Activated CD8-positive, alpha-beta memory T cell treated with anti-CD3 and anti-CD28 coated beads, Interleukin-2, amount 50 U/mL, for 4 hours (primary cell): ENCODE measurements at places on chromosomes 6 and 20.

- DNase-seq = no peak
Measured at GRCh38 chr20:13423472-13424173, 202.5 kb downstream of the ISM1 start.

- no peak for DNase-seq
Measured at GRCh38 chr6:19354181-19354580, 483.0 kb upstream of the ID4 start.

GRCh38 chr6:118306392-118307238, 241.5 kb upstream of the PLN start:
- no peak for DNase-seq

GRCh38 chr20:25538838-25539665, 46.3 kb downstream of the NINL start:
- DNase-seq = no peak

- no peak for DNase-seq
Measured at GRCh38 chr20:17773619-17774018, 73.9 kb downstream of the BANF2 start.

DNA sequence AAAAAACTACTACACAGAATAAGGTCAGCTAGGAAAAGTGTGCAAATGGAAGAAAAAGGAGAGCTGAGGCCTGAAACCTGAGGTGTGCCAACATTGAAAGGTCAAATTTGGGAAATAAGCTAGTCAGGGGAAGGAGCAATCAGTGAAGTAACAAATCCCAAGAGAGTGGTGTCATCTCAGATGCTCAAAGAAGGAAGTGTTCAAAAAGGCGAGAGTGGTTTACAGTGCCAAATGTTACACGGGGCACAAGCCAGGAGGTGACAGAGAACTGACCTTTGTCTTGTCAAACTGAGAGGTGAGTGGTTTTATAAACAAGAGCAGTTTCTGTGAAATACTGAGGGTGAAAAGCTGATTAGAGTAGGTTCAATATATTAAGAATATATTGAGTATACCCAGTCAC, 83.0 kb upstream of the TCF21 start:
- no peak for DNase-seq

GRCh38 chr20:48416002-48416401, 411.8 kb downstream of the PREX1 start:
- no peak for DNase-seq

DNA sequence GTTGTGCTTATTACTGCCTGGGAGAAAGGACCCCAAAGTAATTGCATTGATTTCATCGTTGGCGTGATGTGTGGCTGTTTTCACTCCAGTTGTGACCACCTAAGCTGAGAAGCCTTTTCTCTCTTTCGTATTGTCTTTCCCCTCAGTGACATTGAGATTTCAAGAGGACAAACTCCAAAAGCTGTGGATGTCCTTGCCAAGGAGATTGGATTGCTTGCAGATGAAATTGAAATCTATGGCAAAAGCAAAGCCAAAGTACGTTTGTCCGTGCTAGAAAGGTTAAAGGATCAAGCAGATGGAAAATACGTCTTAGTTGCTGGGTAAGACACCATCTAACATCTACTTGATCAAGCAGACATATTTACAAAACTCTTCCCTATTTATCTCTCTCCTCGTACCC, 60.5 kb downstream of the MTHFD1L start:
- DNase-seq = no peak
